ENCODE measurements at places on chromosomes 5 and 9.

GRCh38 chr5:59186623-59187022 lies 603.7 kb downstream of the RAB3C start:
- no peak for DNase-seq

GRCh38 chr5:142151436-142152383 lies 43.1 kb downstream of the NDFIP1 start:
- DNase-seq = peak; percentile 33

DNA sequence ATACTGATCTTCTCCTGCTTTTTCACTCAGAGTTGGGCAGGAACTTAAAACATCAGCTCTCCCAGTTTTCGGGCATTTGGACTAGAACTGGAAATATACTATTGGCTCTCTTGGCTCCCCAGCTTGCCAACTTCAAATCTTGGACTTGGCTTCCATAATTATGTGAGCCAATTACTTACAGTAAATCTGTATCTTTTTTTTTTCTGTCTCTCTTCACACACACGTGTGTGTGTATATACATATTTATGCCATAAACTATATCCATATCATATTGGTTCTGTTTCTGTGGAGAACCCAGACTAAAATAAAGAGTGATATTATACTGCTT lies 379.6 kb upstream of the PRR16 start:
- no peak for DNase-seq

DNA sequence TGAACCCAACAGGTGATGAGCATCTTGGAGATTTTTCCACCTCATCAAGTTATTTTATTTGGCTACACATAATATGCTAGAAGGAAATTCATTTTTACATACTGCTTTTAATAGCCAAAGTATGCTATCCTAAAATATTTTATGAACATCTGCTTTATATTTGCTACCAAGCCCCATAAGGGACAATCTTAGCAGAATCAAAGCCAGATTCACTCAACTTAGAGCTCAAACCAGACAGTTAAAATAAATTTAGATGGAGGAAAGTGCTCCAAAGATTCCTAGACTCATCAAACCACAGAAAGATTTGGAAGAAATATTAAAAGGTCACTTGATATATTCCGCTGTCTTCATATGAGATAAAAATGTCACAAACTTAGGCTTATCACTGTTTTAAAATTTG lies 637.1 kb upstream of the CCNG1 start:
- DNase-seq = no peak

GRCh38 chr5:93572608-93573353 lies 8.2 kb downstream of the NR2F1-AS1 start:
- no peak for DNase-seq

GRCh38 chr5:41415242-41415641 lies 95.2 kb downstream of the PLCXD3 start:
- no peak for DNase-seq

DNA sequence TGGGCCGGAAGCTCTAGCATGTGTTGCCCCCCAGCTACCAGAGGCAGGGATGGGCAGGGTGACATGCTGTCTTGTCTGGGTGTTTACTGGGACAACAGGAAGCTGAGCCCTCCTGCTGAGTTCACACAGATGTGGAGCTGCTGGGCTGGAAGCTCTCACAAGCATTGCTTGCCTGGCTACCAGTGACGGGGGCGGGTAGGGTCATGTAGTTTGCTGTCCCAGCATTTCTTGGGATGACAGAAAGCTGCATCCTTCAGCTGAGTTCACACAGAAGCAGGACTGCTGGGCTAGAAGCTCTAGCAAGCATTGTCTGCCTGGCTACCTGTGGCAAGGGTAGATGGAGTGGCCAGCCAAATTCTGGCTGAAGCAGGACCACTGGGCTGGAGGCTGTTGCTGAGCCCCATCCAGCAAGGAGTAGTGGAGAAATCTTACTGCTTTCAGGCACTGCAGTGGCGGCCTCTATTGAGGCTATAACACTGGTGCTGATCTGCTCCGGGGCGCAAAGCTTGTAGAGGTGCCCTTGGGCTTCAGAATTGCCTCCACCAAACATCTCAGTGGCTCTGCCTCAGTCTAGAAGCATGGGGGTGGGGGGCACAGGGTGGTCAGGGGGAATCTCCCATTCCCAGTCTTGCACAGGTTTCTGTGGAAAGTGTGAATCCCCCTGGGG lies 25.1 kb downstream of the POLK start:
- DNase-seq = no peak

DNA sequence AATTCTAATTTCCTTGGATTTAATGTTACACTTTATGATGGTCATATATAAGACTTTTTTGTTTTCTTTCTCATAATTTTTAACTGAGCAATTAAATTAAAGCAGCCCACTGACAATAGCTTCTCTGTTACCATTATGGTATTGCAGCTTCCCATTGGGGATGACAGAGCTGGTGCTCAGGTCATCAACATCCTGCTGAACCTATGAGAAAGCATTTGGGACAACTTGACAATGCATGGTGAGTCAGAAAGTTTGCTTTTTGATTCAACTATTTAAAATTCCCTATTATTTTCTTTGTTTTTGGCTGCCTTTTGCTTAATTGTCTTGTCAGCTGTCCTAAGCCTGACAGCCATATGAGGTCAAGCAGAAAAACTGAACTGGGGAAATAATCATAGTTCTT lies 487.4 kb upstream of the RIOK2 start:
- no peak for DNase-seq

DNA sequence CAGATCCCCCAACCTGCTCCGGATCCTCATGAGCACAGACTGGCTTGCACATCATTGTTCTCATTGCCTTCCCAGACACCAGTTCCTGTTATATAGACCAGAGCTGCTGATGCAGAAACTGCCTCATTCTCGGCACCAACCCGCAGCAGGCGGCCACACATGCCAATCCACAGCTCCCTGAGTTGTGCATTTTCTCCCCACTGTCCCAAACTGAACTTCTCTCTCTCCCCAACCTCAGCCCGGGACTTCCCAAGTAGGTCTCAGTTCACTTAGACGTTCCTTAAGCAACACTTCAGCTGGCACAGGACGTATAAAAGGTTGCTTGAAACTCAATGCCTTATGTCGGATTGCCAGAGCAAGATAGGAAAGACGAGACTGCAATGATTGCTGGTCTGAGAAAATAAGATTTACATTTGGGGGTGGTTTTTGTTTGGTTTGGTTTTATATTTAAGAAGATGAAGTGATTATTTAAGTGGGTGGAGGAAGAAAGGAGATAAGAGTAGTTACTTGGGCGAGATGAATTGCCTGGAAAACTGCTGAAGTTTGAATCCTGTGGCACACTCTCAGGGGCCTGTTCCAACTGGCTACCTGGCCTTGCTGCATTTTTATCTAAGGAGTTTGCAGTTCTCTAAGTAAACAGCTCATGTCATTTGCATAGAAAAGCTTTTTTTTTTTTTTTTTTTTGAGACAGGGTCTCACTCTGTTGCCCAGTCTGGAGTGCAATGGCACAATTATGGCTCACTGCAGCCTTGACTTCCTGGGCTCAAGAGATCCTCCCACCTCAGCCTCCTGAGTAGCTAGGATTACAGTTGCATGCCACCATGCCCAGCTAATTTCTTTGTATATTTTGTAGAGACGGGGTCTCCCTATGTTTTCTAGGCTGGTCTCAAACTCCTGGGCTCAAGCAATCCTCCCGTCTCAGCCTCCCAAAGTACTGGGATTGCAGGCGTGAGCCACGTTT lies 155.4 kb downstream of the GOLPH3 start:
- DNase-seq = no peak

- no peak for DNase-seq
Observed at GRCh38 chr9:15268317-15268716, 38.7 kb downstream of the TTC39B start.

- no peak for DNase-seq
Observed at GRCh38 chr5:86536396-86536795, 81.3 kb upstream of the COX7C start.

GRCh38 chr9:93028448-93029006 lies 30.0 kb upstream of the SUSD3 start:
- DNase-seq = no peak

DNA sequence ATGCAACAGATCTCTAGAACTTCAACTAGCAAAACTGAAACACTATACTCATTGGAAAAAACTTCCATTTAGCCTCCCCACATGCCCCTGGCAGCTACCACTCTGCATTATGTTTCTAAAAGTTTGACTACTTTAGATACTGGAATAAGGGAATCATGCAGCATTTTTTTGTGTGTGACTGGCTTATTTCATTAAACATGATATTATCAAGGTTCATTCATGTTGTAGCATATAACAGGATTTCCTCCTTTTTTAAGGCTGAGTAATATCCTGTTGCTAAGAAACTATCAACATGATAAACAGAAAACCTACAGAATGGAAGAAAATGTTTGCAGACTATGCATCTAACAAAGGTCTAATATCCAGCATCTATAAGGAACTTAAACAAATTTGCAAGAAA lies 597.9 kb downstream of the DMRTA1 start:
- DNase-seq = no peak

DNA sequence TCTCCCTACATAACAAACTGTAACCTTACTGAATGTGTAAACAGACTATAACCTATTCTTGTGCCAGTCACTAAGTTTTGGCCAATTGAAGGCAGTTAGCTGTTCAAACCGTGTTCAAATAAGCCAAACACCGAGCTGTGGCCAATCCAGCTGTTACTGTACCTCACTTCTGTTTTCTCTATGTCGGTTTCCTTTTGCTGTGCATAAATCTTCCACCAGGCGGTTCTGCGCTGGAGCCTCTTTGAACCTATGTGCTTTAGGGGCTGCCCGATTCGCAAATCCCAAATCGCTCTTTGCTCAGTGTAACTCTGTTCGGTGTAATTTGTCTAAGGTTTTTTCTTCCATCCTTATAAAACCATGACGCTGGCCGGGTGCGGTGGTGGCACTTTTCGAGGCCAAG lies 31.8 kb downstream of the F2R start:
- no peak for DNase-seq

- DNase-seq = no peak
Observed at GRCh38 chr5:140882591-140882899, 621 bp downstream of the PCDHA13 start.

GRCh38 chr5:122091936-122092600 lies 14.0 kb upstream of the LOX start:
- DNase-seq = no peak

DNA sequence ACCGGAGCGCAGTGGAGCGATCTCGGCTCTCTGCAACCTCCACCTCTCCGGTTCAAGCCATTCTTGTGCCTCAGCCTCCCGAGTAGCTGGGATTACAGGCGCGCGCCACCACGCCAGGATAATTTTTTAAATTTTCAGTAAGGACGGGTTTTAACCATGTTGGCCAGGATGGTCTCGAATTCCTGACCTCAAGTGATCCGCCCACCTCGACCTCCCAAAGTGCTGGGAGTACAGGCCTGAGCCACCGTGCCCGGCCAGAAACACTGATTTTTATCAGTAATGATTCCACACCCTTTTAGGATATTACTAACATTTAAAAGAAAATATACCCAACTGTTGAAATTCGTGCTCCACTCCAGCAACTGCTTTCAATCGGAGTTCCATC lies 464 bp upstream of the FAM151B start:
- no peak for DNase-seq

GRCh38 chr5:159773062-159773924 lies 143.0 kb upstream of the ADRA1B start:
- DNase-seq = peak; percentile 47

DNA sequence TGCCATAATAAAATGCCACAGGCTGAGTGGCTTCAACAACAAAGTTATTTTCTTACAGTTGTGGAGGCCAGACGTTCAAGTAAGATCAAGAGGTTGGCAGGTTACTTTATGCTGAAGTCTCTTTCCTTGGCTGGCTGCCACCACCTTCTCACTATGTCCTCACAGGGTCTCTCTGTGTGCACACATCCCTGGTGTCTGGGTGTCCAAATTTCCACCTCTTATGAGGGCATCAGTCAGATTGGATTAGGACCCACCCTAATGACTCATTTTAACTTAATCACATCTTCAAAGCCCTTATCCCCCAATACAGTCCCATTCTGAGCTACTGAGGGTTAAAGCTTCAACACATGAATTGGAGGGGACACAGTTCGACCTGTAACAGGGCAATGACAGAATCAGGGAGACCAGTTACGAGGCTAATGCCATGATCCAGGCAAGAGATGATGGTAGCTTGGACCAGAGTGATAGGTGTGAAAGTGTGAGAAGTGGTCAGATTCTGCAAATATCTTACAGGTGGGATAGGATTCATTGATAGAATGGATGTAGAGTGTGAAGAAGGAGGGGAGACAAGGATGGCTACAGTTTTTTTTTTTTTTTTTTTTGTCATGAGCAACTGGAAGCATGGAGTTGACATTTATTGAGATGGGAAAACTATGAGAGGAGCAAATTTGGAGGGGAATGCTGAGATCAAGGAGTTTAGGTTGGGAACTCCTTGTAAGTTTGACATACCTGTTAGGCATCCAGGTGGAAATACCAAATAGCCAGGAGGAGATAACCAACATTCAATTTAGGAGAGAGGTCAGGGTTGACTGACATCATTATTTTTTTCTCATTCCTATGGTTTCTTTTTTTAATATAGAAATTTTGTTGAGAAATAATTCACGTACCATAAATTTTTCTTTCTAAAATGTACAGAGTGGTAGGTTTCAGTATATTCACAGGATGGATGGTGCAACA lies 39.6 kb upstream of the FGF1 start:
- DNase-seq = no peak

GRCh38 chr5:102295534-102296177 lies 428 bp downstream of the SLCO4C1 start:
- no peak for DNase-seq
